IMR-90 (cell line): ENCODE measurements at places on chromosomes 7 and 10. TPM values are rescaled to one million over a fixed set of nuclear protein-coding genes. Genes with fewer than 3 reads are reported as not detected.

DNA sequence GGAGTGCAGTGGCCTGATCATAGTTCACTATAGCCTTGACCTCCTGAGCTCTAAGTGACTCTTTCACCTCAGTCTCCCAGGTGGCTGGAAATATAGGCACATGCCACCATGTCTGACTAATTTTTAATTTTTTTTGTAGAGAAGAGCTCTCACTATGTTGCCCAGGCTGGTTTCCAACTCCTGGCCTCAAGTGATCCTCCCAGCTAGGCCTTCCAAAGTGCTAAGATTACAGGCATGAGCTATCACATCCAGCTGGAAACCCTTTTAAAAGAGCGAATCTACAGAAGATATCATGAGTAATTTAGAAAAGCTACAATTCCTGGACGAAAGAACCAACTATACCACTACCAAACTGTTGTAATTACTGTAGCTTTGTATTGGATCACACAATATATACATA lies 394.4 kb upstream of the AUTS2 start:
- DNase-seq = no peak

- no peak for DNase-seq
These were observed 64.6 kb downstream of the OGDH start for GRCh38 chr7:44671069-44671468.

DNA sequence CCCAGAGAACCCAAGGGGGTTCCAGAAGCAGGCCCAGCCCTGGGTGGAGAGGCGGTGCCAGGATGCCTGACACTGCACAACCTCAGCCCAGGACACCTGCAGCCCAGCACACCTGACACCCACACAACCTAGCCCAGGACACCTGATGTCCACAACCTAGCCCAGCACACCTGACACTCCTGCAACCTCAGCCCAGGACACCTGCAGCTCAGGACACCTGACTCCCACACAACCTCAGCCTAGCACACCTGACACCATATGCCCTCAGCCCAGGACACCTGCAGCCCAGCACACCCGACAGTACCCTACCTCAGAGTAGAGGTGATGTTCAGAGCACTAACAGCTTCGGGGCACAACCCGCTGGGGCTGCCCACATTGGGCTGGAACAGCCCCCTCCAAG lies 87.3 kb downstream of the PAXIP1 start:
- no peak for DNase-seq

DNA sequence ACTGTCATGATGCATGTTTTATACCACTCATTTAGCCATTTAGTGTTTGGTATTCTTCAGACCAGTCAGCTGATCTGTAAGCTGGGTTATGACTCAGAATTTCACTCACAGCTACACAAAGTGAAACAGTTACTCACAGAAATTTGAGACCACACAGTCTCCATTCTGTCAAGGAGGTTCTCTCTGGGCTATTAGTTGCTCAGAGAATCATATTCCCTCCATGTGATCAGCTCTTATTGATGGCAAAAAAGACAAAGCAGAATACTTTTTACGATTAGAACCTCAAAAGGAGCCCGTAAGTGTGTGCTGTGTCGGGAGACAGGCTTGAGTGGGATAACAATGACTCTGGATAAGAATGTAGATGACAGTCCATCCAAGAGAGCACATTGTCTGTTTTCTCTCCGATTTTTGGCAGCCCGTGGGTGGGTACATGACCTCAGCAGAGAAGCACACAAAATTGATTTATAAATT lies 277.6 kb upstream of the SORCS1 start:
- peak; percentile 41 for DNase-seq

CALCR gene
- not detected in 2 replicates for total RNA-seq

COL28A1 gene
- total RNA-seq = under 0.01 TPM in 2 replicates

- peak; percentile 91 for DNase-seq
These were observed 19.3 kb downstream of the OR6B1 start for GRCh38 chr7:144019457-144019856.

DNA sequence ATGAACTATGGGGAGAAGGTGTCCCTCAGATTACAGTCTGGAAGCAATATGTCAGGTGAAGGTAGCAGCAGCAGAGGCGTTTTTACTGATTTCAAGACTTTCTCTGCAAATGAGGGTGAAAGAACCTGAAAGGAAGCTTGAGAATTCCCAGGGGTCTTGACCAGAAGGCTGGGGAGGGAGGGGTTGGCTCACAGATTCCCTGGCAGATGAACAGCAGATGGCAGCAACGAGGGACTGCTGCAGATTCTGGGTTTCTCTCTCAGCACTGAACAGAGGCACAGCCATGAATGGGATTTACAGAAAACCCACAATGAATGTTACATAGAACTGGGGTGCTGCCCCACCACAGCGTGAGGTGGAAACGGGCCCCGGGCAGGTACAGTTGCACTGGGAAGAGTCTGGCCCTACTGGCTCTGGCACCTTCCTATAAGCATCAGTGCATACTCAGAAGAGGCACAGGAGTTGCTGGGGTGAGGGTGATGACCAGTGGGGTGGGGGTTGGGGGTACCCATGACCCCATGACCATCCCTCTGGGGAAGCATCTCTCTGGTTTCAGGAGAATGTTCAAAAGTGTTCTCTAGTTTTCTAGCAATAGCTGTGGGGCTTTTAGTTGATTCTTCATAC lies 317.8 kb downstream of the SH2D4B start:
- no peak for DNase-seq

DNA sequence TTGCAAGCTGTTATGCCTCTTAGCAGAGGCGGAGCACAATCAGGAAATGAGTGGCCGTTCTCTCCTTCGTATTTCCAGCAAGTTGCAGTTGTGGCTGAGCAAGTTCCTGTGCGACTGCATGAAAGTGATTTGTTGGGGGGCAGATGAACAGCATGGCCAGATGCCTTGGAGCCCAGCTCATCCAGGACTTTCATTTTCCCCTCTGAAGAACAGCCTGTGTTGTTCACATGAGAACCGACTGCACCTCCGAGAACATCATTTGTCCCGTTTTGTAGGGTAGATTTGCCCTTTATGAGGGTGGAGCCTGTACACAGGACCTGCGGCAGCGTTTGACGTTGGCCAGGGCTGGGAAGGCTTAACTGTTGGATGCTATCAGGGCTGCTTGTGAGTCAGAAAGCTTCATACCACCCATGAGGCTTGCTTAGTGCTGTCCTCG lies 4.4 kb downstream of the BAG3 start:
- peak; percentile 88 for DNase-seq

DNA sequence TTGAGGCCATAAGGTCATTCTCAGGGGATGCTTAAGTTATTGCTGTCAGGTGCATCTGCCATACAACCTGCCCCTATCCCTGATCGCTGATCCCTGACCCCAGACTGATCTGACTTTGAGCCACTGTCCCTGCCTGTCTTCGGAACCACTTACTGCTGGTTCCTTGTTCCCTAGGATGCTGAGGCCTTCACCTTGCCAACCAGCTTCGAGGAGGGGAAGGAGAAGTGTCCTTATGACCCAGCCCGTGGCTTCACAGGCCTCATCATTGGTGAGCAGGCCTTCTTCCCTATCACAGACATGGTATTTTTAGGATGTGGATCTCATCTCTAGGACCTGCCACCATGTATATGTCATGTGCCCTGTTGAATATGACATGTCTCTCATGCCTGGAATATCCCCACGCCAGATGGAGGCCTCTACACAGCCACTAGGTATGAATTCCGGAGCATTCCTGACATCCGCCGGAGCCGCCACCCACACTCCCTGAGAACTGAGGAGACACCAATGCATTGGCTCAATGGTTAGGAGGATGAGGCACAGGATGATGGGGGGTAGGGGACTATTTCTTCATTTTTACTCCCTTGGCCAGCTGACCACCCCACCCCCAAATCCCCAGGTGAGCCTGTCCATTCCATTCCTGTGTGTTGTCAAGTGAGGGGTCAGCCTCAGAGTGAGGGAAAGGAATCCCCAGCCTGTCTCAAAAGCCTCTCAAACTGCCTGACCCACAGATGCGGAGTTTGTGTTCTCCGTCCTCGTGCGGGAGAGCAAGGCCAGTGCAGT lies 9.0 kb downstream of the MRPL43 start:
- no peak for DNase-seq

SRRM3 gene
- 0.18 and 0.28 TPM in 2 replicates for total RNA-seq

DNA sequence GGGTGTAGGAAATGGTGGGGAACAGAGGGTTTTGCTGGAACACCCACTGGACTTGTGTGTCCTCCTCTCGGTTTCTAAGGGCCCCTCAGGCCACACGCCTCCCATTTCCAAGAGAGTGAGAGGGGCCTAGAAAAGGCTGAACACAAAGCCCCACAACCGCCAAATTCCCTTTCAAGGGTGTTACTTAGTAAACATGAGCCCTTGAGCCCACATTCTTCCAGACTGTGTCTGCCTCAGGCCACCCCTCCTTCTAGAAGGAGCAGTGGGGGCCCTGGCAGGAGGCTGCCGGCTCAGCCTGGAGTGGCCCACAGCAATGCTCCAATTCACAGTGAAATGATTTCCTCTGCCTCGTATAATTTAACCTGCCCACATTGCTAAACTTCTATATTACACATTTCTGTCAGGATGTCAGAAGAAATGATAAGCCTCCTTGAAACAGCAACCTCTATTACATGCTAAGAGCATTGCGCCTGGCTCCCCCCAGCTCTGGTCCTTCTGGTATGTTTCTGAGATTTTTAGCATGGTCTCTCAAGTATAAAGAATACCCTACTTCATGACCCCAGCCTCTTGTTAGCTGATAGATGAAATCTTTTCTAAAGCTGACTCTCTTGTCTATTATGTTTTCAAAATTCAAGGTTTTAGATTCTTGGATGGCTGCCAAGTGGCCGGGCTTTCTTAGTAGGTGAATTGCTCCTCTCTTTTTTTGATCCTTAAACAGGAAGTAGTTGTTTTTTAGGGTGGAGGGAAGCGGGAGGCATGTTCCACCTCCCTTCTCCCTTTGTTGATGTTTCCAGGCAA lies 673.9 kb upstream of the GALNT17 start:
- DNase-seq = no peak

DNA sequence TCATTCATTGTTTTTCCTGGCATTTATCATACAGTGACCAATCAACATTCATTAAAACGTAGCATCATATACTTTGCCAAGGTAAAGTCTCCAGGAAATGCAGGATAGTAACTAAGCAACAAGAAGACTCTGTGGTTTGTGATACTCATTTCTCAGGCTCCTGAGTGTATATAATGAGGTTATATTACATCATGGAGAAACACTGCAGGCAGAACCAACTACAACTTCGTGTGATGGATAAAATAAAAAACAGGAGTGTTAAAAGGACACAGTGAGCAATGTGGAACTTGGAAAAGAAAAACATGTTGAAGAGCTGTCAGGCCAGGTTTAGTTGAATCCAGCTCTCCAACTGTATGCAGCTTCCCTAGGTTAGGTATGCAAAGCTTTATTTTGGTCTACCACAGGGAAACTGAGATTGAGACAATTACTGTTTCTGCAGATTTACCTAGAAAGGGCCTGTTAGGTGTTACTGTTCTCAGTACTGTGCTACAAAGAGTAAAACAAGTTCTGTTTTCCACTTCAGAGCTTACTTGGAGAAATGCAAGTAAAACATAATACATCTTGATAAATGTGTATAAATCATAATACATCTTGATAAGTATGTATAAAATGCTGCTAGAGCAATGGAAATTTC lies 7.8 kb upstream of the CCNY start:
- DNase-seq = peak; percentile 95

- DNase-seq = no peak
These were observed 428.6 kb downstream of the DPP6 start for GRCh38 chr7:154480817-154481216.

CREB5 gene
- 7.3 and 11.1 TPM in 2 replicates for total RNA-seq

DNA sequence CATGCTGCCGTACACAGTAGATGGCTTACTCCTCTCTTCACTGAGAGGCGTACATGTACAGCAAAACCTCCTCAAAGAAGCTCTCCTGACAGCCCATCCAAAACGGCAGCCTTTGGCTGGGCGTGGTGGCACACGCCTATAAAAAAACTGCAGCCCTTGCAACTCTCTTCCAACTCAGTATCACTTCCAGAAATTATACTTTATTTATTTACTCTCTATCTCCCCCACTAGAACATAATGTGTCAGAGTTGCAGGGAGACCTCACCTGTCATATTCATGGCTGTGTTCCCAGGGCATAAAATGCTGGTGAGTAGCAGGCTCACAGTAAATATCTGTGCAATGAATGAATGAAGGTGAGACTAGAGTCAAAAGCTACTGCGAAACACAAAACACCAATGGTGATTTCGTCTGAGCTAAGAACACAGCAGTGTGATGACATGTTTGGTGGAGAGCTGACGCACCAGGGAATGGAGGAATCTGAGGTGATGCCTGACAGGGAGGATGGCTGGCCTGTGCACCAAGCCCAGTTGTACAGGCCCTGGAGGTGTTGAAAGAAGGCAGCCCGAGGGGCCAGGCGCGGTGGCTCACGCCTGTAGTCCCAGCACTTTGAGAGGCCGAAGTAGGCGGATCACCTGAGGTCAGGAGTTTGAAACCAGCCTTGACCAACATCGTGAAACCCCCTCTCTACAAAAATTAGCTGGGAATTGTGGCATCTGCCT lies 55.3 kb downstream of the COBL start:
- no peak for DNase-seq

DNA sequence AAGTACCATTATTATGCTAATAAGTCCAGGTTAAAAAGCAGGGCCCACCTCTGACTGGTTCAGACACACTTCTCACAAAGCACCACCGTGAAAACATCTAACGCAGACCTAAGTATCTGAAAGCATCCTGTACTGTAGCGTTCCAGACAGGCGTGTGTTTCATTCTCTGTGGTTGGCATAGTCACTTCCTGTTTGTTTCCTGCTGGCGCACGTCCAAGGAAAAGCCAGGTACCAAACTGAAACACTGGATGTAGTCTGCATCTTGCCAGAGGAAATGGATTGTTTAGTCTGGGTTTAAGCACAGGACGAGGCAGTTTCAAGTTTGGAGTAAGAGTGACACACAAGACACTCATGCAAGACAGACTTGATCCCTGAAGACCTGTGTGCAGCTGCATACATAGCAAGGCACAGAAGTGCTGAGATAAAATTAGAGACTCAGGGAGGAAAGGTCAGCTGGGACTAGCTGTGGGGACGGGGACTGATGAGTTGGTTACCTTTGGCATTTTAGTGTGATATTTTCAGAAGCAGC lies 23.3 kb downstream of the BPGM start:
- DNase-seq = peak; percentile 96

GBX1 gene
- not detected in 2 replicates for total RNA-seq

- DNase-seq = peak; percentile 85
These were observed 3.2 kb downstream of the UBE2H start for GRCh38 chr7:129949292-129950133.
